Daoy (cell line): ENCODE measurements at places on chromosomes 1 and 21. TPM values are rescaled to one million over a fixed set of nuclear protein-coding genes. Genes with fewer than 3 reads are reported as not detected.

The GPA33 gene
- not detected in 2 replicates for total RNA-seq

The VPS45 gene
- total RNA-seq, result 48.5 and 53.0 TPM in 2 replicates

The SPAG17 gene
- total RNA-seq, result not detected in 2 replicates

The C8B gene
- not detected in 2 replicates for total RNA-seq

The KRTAP11-1 gene
- not detected in 2 replicates for total RNA-seq

The CASQ1 gene
- total RNA-seq, result not detected in 2 replicates

The CENPL gene
- 40.6 and 50.7 TPM in 2 replicates for total RNA-seq

The RIPPLY3 gene
- 0.57 TPM in 1 of 2 replicates, not detected in the other for total RNA-seq

The GUCA2A gene
- not detected in 2 replicates for total RNA-seq

The PADI1 gene
- 2.5 TPM in 1 of 2 replicates, not detected in the other for total RNA-seq

The AGMAT gene
- total RNA-seq, result 4.3 and 7.6 TPM in 2 replicates

The C1orf94 gene
- total RNA-seq, result 0.06 TPM in 1 of 2 replicates, not detected in the other

The EVA1C gene
- total RNA-seq, result 1.1 and 2.2 TPM in 2 replicates

The TMPRSS15 gene
- total RNA-seq, result 0.03 and 0.23 TPM in 2 replicates

The TMPRSS2 gene
- 7.3 and 9.0 TPM in 2 replicates for total RNA-seq

The DNAJC28 gene
- total RNA-seq, result 0.80 and 2.6 TPM in 2 replicates

The KCNA3 gene
- 0.12 and 0.29 TPM in 2 replicates for total RNA-seq

The NBPF20 gene
- total RNA-seq, result 2.2 and 2.5 TPM in 2 replicates

The DPH2 gene
- 64.7 and 88.9 TPM in 2 replicates for total RNA-seq

The MAGI3 gene
- 12.6 and 13.5 TPM in 2 replicates for total RNA-seq

The ARHGEF16 gene
- total RNA-seq, result 4.7 and 10.9 TPM in 2 replicates
